ENCODE measurements at places on chromosomes 1 and 21.

- DNase-seq: no peak
These were observed 172.8 kb downstream of the ACTL8 start for GRCh38 chr1:17927952-17928351.

DNA sequence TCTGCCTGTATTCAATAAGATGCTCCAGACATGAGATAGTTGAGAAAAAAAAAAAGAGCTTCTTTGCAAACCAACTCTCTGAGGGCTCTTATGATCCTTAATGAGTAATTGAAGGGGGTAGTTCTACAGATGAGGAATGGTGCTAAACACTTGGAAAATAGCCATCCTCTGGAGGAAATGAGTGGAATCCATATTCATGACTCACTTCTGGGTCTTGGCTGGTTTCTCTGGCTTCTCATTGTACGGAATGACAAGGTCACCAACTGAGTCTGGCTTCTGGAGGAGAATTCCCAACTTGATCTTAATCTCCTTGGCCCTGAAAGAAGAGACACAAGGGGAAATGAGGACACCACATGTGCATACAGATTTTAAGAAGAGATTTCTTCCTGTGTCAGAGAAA lies 34.7 kb downstream of the RGS5 start:
- no peak for DNase-seq

DNA sequence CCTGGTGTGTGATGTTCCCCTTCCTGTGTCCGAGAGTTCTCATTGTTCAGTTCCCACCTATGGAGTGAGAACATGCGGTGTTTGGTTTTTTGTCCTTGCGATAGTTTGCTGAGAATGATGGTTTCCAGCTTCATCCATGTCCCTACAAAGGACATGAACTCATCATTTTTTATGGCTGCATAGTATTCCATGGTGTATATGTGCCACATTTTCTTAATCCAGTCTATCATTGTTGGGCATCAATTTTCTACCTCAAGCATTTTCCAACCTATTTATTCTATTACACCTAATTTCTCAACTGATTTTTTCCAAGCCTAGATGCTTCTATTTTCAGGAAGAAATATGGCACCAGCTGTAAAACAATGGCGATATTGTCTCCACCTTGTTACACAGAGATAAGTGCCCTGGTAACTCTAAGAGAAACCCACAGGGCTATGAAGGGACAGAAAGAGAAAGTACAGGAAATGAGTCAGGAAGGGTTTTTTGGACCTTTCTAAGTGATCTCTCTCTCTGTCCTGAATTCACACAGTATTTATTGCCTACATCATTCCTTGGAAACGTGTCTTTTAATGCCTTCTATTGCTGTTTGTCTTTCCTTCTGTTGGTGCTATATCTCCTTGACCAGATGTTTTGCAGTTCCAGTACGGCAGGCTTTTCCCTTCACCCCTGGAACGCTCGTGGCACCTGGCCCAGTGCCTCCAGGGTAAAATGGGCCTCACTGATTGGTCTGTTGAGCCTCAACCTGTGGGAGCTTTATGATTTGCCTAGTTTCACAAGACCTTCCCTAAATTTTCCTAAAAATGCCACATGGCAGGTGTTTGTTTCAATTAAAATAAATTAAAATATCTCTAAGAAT lies 14.6 kb upstream of the JAK1 start:
- DNase-seq: no peak

DNA sequence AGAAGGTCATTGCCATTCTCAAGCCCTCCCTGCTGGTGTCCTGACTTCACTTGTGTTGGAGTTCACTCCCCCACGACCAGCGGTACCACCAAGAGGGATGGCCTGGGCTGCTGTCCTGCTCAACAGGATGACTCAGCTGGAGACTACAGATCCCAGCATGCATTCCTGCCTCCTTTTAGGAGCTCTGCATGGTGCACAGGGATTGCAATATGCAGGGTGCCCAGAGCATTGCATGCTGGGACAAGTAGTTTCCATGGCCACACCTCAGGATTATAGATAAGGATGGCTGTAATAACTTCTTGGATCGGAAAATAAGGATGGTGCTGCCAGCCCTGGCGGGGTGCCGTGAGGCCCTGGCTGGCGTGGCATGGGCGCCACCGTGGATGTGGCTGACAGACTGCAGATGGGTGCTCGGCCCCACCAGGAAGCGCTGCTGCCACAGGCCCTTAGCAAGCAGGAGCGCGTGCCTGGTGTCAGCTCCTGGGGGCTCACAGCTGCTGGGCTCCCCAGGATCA lies 150.0 kb downstream of the CASZ1 start:
- no peak for DNase-seq

DNA sequence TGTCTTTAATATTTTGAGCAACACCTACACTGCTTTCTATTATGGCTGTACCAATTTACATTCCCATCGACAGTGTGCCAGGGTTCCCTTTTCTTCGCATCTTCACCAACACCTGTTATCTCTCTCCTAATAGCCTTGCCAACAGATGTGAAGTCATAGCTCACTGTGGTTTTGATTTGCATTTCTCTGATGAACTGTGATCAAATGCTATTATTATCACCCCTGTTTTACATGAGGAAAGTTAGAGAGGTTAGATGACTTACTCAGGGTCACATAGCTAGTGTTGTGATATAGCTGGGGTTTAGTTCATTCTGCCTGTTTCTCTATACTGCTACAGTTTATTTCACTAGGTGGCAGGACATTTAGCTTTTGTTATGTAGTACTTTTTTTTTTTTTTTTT lies 204.1 kb downstream of the FMN2 start:
- DNase-seq: no peak

DNA sequence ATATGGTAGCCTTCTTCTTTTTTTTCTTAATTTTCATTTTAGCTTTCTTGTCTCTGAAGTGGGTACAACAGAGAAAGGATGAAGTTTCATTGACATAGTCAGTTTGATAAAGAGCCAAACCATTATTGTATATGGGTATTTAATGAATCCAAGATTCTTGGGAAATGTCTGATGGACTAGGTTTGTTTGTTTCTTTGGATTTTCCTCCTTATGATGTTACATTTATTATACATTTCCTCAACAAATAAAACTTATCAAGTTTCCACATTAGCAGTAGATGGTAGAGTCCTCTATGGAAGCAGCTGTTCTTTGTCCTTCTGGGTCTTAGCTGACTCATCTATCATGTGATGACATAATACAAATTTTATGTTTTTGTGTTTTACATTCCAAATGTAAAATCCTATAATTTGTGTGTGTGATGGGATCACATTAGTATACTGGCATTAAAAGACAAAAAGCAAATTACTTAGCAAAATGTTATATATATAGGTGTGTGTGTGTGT lies 6.0 kb downstream of the COL24A1 start:
- no peak for DNase-seq

- no peak for DNase-seq
These were observed 129.9 kb downstream of the DSCAM start for GRCh38 chr21:40717028-40717427.

- no peak for DNase-seq
These were observed 28.0 kb upstream of the GJB5 start for GRCh38 chr1:34726861-34727260.

- no peak for DNase-seq
These were observed 5.5 kb upstream of the CATSPER4 start for GRCh38 chr1:26184883-26185282.

DNA sequence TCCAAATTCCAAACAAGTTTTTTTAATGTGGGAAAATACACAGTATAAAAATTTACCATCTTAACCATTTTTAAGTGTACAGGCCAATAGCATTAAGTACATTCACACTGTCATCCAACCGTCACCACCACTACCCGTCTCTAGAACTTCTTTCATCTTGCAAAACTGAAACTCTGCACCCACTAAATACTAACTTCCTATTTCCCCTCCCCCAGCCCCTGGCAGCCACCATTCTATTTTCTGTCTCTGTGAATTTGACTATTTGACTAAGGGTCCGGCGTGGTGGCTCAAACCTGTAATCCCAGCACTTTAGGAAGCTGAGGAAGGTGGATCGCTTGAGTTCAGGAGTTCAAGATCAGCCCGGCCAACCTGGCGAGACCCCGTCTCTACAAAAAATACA lies 36.1 kb downstream of the CLSTN1 start:
- DNase-seq: no peak

GRCh38 chr1:113835686-113836290 lies 23.5 kb upstream of the RSBN1 start:
- no peak for DNase-seq

- DNase-seq: no peak
These were observed 33.7 kb downstream of the CDCA8 start for GRCh38 chr1:37725851-37726613.

DNA sequence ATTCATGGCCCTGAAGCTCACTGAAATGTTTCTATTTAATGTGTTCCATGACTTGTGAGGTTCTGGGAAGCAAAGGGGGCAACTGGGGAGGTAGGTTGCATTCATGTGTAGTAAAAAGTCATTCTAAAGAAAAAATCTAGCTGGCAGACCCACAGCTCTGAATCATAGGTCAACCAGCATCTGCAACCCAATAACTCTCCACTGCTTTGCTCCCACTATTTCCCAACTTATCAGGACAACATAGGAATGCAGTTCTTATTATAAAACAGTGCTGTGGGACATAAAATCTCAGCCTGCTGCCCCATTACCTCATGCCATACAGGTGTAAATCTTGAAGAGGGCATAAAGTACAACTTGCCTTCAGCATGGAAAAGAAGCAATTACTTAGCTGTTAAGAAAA lies 576.1 kb upstream of the PTBP2 start:
- no peak for DNase-seq

DNA sequence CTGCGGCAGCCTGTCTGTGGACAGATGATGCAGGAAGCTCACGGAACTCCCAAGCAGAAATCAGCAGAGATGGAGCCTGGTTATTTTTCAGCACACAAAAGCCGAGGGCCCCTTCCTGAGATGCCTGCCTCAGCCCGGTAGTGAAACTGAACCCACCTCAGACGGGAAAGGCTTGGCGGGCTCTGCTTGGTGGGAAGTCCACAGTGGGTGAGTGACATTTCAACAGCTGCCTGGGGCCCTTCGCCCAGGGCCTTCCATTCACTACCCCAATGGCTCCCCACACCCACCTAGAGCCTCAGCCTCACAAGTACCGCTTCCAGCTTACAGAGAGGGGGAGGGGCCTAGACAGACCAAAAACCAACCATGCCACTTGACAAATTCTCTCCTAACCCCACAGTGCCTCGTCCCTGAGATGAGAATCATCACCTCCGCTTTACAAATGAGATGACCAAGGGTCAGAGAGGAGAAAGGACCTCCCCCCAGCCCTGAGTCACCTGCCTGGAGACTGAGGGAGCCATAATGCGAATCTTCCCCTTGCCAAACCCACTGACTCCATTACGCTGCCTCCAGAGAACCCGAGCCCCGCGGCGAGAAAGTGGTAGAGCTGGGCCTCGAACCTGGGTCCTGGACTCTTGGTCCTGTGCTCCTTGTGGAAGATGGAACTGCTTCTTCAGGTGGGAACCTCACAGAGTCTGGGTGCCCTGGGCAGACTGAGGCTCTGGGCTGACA lies 3.4 kb upstream of the ECE1 start:
- no peak for DNase-seq

DNA sequence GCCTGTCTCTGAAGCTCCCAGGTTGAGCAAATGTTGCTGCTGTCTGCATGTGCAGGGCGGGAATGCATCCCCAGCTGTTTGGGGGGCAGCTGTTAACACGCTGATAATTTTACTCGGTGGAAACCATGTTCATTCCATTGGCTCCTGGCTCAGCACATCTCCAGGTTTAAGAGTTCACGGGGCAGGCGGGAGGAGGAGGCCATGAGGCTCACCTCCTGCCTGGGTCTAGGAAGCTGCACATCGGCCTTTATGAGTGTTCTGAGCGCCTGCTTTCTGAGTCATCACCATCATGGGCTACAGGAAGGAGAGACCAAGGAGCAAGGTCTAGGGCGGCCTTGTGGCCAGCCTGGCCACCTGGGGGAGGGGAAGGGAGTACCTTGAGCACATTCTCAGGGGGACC lies 29.7 kb downstream of the AJAP1 start:
- DNase-seq: no peak

DNA sequence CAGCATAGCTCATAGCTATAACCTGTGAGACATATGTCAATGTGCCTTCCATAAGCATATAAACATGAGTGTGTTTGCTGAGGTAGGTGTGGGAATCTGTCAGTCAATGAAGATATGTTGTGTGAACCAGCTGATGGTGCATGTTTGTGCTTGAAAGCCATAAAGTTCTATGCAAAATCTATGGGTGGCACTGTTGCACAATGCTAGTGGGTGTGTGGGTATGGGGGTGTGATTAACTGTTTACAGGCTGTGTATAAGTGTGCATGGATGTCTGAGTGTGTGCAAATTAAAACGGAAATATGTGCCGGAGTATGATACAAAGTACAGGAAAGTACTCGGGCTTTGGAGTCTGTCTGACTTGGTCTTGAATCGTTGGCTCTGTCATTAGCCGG lies 1.0 kb upstream of the ATP2B4 start:
- no peak for DNase-seq

DNA sequence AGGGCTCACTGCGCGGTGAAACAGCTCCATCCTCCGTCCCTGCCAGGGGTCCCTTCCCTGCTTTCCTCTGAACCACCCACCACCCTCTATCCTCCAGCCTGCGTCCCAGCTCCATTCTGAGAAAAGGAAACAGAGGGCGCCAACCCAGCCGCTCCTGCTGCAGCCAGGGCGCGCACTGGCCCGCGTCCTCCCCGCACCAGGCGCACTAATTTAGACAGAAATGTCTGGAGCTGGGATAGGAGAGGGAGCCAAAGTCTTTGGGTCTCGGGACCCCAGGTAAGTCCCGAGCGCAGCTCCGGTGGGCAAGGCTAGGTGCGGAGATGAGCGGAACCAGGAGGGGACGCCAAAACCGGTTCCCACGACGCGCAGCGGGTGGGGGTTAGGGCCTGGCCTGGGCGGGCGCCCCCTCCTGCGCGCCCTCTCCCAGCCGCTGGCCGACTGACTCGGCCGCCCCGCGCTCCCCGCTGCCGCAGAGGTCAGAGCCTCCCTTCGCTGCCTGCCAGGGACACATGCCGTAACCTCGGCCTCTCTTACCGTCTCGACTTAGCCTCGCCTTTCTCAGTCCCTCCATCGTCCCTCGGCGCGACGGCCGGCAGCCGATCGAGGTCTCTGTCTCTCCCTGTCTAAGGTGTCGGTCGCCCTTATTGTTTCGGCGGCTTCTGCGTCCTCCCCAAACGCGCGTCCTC lies 2.0 kb downstream of the CAMK2N1 start:
- no peak for DNase-seq

- no peak for DNase-seq
These were observed 47.6 kb downstream of the SPSB1 start for GRCh38 chr1:9340172-9340854.

- DNase-seq: no peak
These were observed 10.7 kb downstream of the CDC7 start for GRCh38 chr1:91511386-91511785.

GRCh38 chr1:161484613-161485012 lies 20.6 kb upstream of the FCGR2A start:
- DNase-seq: no peak
